ENCODE measurements at places on chromosomes 1 and 21.

GRCh38 chr1:235087906-235088305 lies 40.7 kb downstream of the TOMM20 start:
- DNase-seq: no peak

DNA sequence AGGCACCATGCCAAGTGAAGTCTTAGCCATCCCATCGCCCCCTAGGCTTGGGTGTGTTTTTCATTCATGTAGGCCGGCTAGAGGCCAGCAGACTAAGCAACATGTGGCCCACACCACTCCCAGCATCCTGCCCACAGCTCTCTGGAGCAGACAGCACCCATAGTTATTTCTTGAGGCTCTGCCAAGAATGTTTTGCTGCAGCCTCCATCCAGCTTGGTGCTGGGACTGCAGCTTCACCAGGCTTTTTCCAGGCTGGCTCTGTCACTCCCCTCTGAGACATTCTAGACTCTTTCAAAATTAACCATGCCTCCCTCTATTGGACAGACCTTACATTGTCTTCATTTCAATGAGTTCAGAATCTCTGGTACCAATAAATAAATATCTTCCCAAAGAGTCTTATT lies 104.2 kb downstream of the DUSP10 start:
- DNase-seq: no peak

DNA sequence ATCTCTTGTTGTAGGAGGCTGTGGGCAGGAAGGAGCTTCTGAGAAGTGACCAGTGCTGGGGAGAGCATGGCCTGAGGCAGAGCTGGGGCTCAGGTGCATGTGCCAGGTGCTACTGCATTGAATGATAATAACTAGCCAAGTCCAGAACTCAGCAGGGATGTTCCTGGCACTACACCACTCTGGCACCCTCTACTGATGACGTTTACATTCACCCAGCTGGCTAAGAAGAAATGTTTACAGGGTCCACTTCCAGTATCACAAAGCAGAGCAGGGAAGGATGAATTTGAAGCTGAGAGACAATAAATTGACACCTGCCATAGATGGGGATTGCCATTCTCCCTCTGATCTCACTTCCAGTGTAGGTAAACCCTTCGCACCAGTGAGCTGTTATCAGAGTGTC lies 411.8 kb downstream of the SETD4 start:
- no peak for DNase-seq

DNA sequence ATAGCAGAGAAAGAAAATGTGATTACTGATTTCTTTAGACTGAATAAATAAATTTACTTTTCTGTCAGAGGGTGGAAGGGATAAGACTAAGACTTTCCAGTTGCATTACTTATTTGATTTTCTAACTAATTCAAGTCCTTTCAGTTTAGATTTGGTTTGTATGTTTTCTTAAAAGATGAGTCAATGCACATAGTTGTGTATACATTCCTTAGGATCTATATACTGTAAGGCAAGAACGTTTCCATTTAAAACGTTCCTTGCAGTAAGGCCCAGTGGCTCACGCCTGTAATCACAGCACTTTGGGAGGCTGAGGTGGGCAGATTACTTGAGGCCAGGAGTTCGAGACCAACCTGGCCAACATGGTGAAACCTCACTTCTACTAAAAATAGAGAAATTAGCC lies 14.5 kb upstream of the SERTAD4 start:
- no peak for DNase-seq

- DNase-seq: no peak
Observed at GRCh38 chr21:42279341-42279871, 35.8 kb downstream of the TFF3 start.

- no peak for DNase-seq
Observed at GRCh38 chr1:43969416-43969745, 429 bp upstream of the DPH2 start.

- no peak for DNase-seq
Observed at GRCh38 chr1:228270032-228270431, 62.2 kb downstream of the OBSCN start.

- DNase-seq: no peak
Observed at GRCh38 chr1:153525088-153525728, 10.6 kb downstream of the S100A6 start.

DNA sequence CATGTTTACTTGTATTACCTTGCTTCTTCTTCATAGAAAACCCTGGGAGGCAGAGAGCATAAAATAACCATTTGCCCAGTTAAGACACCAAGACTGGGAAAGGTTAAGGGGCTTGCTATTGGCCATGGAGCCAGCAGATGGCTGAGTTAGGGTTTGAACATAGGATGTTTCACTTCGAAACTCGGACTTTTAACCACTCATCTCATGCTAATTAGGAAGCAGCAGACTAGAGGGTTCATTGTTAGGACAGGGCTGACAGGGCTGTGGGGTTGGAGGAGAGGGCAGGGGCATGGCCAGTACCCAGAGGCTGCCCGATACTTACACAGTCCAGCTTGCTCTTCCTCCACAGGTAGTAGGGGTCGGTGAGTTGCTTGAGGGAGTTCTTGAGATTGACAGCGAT lies 17.0 kb downstream of the SLC26A9 start:
- no peak for DNase-seq

DNA sequence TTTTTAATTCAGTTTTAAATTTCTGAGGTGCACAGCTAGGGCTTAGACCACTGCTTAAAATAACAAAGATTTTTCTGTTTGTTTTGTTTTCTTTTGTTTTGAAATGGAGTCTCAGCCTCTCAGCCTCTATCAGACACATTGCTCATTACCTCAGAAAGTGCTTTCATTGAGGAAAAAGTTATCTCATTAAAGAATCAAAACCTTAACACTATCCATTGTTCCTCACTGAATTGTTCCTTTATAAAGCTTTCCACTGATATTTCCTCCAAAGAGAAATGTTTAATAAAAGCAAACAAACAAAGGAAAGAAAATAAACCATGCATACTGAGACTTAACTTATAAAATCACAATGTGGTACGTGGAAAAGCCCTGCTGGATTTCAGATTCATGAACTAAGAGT lies 63.8 kb downstream of the SIPA1L2 start:
- no peak for DNase-seq

- DNase-seq: no peak
Observed at GRCh38 chr1:88311907-88312306, 372.2 kb upstream of the PKN2 start.

GRCh38 chr1:2528966-2529783 lies 888 bp downstream of the HES5 start:
- no peak for DNase-seq

- DNase-seq: no peak
Observed at GRCh38 chr1:172109359-172109758, 268.1 kb downstream of the DNM3 start.

DNA sequence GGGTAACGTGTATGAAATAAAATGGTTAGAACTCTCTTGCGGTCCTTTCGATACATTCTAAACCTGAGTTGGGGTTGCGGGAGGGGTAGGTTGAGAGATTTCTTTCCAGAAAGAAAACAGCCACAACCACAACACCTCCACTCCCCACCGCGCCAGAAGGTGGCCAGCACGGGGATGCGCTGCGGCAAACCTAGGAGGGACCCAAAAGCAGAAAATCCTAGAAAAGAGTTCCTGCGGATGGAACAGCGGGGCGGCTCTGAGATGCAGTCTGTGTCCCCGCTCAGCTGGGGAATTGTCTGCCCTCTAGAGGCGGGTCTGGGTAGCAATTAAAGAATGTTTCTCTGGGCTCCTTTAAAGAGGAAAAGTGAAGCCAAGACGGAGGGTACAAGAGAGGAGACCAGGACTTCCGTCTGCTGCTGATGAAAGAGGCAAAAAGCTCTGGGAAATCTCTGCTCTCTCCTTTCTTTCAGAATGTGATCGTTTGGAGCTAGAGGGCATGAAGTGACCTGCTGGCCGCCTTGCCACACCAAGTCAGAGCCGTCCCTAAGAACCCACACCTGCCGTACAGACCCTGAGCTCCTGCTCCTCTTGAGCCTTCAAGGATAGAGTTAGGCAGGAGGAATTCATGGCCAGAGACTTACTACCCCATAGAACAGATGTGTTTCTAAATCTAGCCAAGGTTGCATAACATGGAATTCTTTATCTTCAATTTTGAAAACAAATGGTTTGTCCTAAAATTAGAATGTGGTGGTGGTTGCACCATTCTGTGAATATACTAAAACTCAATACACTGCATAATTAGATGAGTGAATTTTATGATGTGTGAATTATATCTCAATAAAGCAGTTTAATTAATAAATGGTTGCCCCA lies 46.5 kb upstream of the COA6 start:
- peak; percentile 45 for DNase-seq

DNA sequence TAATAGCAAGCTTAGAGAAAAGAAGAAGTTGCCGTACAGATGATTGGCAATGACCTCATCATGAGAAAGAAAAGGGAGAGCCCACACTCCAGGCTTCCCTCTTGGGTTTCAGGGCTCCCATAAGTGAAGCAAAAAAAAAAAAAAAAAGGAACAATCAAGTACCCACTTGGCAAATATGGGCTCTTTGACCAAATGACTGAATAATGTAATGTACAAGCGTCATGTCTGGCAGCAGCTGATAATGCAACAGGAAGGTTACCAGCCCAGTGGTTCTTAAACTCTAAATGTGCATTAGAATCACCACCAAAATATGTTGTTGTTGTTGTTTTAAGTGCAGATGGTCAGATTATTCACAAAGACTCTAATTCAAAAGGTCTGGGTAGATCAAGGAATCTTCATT lies 13.5 kb downstream of the TNFSF4 start:
- DNase-seq: no peak

- no peak for DNase-seq
Observed at GRCh38 chr1:228366062-228366865, 40.4 kb downstream of the TRIM11 start.

- DNase-seq: no peak
Observed at GRCh38 chr1:110594456-110595352, 11.5 kb downstream of the KCNA2 start.

GRCh38 chr1:177441281-177441680 lies 270.5 kb downstream of the BRINP2 start:
- no peak for DNase-seq

GRCh38 chr1:94154989-94155388 lies 34.0 kb upstream of the ABCA4 start:
- no peak for DNase-seq

DNA sequence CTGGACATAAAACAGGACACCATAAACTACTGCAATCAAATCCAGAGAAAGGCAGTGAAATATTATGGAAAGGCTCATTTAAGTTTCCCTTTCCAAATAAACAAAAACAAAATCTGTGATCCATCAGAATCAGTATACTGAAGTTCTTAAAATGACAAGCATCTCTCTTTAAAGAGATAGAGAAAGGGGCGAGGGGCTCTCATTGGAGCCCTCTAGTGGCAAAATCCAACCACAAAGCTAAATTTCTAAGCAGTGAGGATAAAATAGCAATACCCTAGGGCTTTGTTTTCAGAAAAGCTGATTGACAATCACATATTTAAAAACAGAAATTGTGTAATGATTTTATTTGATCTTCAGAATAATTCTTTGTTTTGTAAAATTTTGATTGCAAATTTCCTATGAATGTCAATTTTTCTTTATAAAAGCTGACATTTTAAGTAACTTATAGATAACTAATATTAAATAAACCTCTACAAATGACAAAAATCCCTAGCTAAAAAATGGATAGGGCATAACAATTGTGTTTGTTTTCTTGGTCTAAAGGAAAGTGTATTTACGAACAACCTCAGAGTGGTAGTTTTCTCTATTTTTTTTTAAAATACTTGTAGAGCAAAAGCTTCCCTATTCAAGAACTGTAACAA lies 138.2 kb downstream of the COL24A1 start:
- DNase-seq: no peak

- no peak for DNase-seq
Observed at GRCh38 chr1:224517171-224517570, 82.6 kb upstream of the WDR26 start.

- no peak for DNase-seq
Observed at GRCh38 chr1:154707901-154708463, 100.0 kb upstream of the ADAR start.

- no peak for DNase-seq
Observed at GRCh38 chr1:66788231-66788939, 12.7 kb downstream of the INSL5 start.

Measured in activated naive CD4-positive, alpha-beta T cell (primary cell).